ENCODE measurements at places on chromosomes 13 and 19.
A peak's percentile ranks its signal among the peaks of the same experiment; 100 is the strongest.

DNA sequence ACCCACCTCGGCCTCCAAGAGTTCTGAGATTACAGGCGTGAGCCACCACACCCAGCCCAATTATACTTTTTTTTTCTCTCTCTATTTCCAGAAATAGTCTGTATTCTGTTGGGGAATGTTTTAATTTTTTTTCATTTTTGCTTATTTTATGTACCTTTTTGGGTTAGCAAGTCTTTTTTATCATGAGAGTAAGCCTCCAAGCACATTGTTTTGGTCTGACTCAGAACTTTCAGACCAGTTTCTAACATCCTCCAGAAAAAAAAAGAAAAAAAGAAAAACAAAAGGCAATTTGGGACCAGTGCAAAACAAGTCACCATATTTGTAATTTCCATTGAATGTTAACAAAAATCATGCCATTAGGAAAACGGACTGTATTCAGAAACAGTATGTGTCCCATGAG, 1465.5 kb downstream of the SLITRK5 start:
- no peak for DNase-seq

GRCh38 chr19:41563854-41564514, 12.0 kb upstream of the CEACAM21 start:
- peak; percentile 45 for DNase-seq

GRCh38 chr13:114072421-114072820, 60.0 kb downstream of the RASA3 start:
- DNase-seq, result no peak

GRCh38 chr13:83753912-83754624, 128.2 kb downstream of the SLITRK1 start:
- no peak for DNase-seq

DNA sequence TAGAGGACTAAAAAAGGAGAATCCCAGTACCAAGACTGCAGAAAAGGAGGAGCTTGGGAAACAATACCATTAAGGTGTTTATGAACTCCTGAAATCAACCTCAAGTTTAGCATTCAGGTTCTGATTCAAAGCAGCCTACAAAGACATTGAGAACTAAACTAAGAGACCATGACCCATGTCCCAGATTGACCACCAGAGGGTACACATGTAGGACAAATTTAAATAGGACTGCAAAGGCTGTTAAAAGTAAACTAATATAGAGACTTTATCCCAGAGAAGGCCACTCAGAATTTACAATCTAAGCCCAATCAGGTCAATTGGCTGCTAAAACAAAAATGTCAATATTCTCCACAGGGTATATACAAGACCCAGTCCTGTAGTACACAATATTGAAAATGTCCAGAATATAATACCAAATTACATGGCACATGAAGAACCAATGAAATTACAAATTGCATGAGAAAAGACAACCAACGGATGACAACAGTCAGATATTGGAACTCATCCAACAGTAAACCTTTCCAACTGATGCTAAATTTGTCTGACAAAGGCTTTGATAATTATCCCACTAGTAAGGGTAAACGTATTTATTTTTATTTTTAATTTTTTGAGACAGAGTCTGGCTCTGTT, 682.4 kb downstream of the UQCRFS1 start:
- no peak for DNase-seq

DNA sequence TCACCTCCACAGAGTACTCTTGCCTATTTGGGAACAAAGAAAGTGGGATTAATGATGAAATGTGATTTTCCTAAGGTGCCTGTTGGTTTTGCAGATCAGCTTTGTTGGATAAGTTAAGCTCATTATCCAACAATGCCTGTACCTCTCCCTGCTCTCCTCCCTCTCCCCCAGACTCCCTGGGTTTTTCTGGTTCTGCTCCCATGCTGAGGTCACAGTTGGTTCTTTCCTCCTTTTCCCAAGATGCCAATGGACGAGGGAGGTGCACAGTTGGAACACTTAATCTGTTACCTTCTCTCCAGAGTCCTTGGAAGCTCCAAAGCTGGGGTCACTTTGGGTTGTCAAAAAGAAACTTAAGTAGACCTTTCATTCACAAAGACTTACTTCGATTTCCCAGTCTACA, 1.6 kb downstream of the OXGR1 start:
- no peak for DNase-seq

- DNase-seq, result no peak
Observed at GRCh38 chr19:49335784-49336481, 727 bp downstream of the CD37 start.

GRCh38 chr13:76775088-76775740, 111.0 kb downstream of the KCTD12 start:
- DNase-seq, result no peak

- peak; percentile 22 for DNase-seq
Observed at GRCh38 chr19:6424195-6424938, at the start of gene KHSRP. TSS of gene KHSRP (minus strand) at chr19:6424811. CDS start at chr19:6424701, 110 bp downstream.

- DNase-seq, result no peak
Observed at GRCh38 chr13:67966065-67966464, 735.9 kb upstream of the PCDH9 start.

DNA sequence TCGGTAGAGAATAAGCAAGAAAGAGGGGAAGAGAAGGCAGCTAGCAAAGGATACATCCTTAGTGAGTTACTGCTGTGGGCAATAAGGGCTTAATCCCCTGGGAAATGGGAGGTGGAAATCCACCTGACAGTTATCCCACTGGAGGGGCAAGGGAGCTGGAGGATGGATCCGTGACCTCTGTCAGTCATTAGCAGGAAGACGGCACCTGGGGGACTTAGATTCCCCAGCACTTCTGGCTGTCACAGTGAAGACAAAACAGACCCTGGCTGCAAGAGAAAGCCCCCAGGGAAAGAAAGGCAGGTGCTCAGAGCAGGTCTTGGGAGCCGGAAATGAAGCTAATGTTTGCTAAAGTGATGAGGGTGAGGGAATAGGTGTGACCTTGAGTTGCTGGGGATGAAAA, 70.4 kb upstream of the MRI1 start:
- no peak for DNase-seq

DNA sequence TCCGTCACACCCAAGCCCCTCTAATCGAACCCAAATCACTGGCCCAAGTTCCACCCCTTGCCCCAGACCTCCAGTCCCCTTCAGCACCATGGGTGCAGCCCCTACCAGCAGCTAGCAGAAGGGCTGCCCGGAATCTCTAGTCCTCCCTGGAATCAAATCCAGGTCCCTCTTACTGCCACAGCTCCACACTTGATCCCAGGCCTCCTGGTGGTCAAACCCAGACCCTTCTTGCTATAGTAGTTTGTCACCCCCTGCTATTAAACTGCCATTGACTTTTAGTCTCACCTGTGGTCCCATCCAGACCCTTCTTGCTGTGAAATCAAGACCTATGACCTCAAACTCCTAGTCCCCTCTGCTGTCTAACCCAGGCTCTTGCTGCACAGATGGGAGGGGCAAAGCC, 8.7 kb downstream of the HIPK4 start:
- DNase-seq, result no peak

DNA sequence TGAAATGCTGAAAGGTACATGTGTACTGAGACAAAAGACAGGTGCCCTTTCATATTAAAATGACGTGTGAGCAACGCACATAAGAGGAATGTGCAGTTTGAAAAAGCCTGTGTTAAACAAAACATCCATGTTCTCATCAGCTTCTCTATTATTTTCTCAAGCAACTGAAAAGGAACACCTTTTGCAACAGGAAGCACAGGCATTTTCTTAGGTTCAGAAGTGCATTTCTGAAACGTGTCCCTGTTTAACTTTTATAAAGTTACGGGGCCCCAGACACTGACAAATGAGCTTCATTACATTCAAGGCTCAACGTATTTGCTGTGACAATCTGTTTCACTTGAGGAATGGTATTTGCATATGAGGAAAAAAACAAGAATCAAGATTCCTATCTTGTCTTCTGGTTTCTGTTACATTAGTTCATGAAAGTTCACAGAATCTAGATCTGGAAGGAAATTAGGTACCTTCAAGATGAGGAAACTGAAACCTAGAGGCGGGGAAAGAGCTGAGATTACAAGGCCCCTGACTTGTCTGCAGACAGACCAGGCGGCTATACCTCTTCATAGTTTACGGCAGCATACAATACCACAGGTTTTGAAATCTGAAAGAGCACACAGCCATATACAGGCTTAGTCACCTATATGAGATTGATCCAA, 431.7 kb downstream of the KLF12 start:
- DNase-seq, result no peak

- DNase-seq, result no peak
Observed at GRCh38 chr19:51576850-51577249, 5.8 kb downstream of the ZNF175 start.

DNA sequence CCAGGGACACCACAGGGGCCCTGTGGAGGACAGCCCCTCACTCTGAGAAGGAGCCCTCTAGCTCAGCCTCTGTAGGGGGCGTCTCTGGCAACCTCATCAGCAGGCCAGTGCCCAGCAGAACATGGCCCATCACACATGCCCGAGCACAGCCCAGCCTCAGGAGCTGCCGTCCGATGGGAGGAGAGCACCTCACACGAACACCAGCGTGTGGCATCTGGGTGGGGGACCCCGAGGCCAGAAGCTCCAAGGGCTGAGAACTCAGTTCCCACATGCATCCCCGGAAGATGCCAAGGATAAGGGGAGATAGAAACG, 11.3 kb downstream of the SH3GL1 start:
- DNase-seq, result no peak

GRCh38 chr13:112270951-112271350, 105.2 kb upstream of the SPACA7 start:
- no peak for DNase-seq

- DNase-seq, result no peak
Observed at GRCh38 chr19:43681821-43682220, 11.9 kb upstream of the PLAUR start.

GRCh38 chr13:104021806-104022397, 955.7 kb upstream of the SLC10A2 start:
- no peak for DNase-seq

DNA sequence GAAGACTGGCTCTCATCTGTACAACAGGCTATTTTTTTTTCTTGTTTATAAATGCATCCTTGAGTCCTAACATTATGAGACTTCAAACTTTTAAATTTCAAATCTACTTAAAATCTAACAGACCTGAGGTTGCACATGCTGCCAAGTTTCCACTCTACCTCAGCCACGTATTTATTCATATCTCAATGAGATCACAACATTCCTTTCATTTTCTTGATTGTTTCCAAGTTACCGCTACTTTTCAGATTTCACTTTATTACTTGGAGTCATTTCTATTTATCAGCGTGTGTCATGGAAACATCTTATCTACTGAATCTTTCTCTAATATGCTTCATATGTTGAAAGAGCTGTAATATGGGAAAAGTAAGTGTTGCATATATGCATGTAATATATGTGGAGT, 1257.5 kb upstream of the ATXN8OS start:
- DNase-seq, result no peak

DNA sequence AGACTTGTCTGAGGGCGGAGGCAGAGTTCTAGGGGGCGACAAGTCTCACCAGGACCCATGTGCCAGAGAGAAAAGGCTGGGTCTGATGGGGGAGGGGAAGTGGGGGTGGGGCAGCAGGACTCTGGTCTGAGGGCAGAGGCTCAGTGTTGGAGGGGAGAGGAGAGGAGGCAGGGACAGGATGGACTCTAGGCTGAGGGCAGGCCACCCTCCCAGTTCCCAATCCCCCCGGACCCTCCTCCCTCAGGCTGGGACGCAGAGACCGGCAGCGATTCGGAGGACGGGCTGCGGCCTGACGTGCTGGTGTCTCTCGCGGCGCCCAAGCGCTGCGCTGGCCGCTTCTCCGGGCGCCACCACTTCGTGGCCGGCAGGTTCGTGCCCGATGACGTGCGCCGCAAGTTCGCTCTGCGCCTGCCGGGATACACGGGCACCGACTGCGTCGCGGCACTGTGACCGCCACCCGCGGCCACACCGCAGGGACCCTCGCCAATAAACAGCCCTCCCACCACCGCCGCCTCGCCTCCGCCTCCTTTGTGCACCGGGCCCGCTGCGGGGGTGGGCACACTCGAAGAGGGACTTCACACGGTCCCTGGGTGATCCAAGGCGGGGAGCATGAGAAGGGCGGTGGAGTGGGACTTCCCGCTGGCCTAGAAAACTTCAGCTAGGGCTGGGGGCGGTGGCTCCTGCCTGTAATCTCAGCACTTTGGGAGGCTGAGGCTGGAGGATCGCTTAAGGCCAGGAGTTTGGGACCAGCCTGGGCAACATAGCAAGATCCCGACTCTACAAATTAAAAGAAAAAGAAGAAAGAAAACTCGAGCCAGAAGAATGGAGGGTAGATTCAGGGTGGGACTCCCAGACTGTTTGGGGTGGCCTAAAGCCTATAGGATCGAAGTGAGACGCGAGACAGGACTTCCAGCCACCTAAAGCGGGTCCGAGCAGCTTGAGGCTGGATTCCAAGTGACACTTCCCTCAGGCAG, 703 bp upstream of the CILP2 start:
- no peak for DNase-seq

DNA sequence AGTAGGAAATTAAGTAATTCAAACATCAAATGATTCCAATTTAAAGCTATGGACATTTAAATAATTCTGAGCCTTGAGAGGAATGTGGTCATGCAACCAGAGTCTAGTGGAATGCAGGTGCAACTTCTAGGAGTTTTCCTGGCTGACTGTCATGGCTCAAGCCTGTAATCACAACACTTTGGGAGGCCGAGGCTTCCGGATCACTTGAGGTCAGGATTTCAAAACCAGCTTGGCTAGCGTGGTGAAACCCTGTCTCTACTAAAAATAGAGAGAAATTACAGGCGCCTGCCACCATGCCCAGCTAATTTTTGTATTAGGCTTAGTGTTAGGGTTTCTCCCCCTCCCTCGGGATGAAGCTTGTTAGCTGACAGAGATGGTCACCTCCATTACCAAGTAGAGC, 6.4 kb downstream of the ZNF808 start:
- no peak for DNase-seq

DNA sequence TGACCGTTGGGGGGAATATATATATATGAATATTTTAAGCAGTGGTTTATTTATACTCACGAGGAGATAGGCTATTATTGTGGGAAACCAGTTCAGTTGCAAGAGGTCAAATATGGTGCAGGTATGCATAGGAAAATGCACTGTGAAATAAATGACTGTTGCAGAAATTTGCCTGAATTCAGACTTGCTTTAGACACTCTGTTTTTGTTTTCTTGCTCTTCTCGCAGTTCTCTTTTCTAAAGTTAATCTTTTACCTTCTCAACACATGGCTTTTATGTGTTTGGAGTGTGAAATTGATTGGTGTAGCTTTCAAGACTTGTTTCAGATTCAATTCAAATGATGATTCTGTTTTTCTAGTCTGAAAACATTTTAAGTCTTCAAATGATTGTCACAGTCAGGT, 109.7 kb downstream of the LRCH1 start:
- no peak for DNase-seq

DNA sequence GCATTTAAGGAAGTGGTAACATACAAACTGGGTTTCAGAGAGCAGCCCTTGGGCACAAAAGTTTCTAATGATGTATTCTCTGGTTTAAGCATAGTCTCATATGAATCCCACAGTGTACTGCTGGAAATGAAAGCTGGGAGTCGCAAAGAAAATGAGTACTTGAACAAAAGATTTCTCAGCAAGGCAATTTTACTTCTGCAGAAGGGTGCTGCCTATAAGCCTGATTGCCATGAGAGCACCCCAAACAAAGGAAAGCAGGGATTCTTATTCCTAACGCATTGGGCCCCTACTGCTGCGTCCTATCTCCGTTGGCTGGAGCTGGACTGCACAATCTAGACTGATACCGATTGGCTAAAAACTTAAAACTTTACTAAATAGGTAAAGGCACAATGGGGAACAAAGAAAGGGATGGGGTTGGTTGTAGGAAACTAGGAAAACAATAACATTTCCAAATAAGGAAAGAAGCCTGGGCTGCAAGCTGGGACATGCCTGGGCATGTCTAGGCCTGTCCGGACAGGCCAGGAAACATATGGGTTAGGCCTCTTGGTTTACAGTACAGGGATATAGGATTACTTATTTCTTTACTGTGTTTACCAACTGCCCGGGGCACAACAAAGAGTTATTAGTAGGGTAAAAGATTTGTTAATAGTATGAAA, 27.4 kb upstream of the VN1R4 start:
- DNase-seq, result no peak
